ENCODE measurements at places on chromosomes 2 and 18.

- DNase-seq = no peak
These were observed 58.6 kb downstream of the FTCDNL1 start for GRCh38 chr2:199792381-199792780.

GRCh38 chr2:81979086-81979485 lies 1674.5 kb upstream of the LRRTM1 start:
- DNase-seq = no peak

- no peak for DNase-seq
These were observed 463.3 kb downstream of the IRS1 start for GRCh38 chr2:226336283-226336682.

- DNase-seq = no peak
These were observed 94.6 kb downstream of the PHLPP1 start for GRCh38 chr18:62809900-62810299.

- peak; percentile 55 for DNase-seq
These were observed 3.0 kb downstream of the MEIS1 start for GRCh38 chr2:66437691-66438497.

GRCh38 chr18:58417752-58418151 lies 211.1 kb downstream of the ALPK2 start:
- no peak for DNase-seq

- DNase-seq = no peak
These were observed 214.9 kb downstream of the L3MBTL4 start for GRCh38 chr18:6199777-6200176.

DNA sequence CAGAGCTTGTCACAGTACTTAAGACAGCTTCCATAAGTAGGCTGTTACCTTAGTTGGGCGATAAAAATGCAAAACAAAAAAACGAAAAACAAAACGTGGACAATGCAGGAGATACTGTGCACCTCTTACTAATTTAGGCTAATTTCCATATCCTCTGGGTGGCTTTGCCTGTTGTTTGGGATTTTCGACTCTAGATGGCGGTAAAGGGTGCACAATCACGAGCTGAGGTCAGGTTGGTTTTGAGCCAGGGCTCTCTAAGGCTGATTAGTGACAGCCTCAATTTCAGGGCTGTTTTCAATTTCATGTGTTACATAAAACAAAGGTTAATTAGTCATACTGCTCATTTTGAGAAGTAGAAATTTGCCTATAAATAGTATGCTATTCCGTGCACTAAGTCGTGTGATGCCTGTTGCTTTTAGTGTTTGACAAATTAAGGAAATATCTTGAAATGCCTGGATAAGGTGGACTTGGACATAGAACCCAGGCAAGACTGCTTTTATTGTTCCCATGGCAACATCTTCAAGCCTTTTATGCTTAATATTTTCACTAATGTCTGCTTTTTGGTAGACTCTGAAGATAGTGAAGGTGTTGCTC lies 493.1 kb downstream of the SOCS6 start:
- peak; percentile 57 for DNase-seq

GRCh38 chr2:150136401-150136800 lies 351.1 kb downstream of the RND3 start:
- no peak for DNase-seq

- DNase-seq = no peak
These were observed 1472.3 kb upstream of the CELF4 start for GRCh38 chr18:39037925-39038324.

DNA sequence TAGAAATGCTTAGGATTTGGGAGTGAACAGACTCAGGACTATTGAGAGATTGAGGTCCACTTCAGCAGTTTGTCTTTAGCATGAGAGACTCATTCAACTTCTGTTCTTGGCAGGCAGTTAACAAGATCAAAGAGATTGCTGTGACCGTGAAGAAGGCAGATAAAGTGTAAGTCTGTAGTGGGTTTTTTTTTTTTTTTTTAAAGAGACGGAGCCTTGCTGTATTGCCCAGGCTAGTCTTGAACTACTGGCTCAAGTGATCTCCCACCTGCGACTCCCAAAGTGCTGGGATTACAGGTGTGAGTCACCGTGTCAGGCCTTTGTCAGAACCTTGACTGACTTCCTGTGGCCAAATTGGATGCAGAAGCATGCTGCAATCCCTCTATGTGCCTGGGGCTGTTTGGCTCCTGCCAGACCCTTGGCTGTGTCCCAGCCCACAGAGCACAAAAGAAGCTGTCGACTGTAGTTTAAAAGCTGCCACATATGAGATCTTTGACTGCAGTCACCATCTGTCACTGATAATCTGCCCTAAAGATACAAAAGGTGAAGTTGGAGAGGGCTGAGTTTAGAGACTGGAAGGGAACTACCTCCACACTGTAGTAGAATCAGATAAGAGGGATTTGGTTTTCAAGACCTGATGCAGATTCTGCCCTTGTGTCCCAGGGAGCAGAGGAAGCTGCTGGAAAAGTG lies 9.9 kb downstream of the CCT7 start:
- DNase-seq = peak; percentile 74

DNA sequence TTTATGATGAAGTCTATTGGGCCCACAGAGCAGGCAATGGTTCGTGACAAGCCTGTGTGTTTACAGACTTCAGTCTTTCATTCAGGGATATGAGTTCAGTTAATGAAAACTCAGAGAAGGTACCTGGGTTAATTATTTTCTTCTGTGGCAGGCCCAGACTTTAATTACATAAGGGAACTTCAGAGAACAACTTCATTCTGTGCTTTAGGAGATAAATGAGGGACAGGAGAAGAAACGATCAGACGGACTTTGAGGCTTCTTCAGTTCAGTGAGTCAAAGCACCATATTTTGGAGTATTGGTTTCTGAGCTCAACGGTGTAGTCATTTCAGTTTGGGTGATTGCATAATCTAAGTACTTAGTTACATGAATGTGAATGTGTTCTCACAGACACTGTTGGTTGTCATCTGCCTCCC lies 203.0 kb upstream of the KCNJ3 start:
- DNase-seq = no peak

DNA sequence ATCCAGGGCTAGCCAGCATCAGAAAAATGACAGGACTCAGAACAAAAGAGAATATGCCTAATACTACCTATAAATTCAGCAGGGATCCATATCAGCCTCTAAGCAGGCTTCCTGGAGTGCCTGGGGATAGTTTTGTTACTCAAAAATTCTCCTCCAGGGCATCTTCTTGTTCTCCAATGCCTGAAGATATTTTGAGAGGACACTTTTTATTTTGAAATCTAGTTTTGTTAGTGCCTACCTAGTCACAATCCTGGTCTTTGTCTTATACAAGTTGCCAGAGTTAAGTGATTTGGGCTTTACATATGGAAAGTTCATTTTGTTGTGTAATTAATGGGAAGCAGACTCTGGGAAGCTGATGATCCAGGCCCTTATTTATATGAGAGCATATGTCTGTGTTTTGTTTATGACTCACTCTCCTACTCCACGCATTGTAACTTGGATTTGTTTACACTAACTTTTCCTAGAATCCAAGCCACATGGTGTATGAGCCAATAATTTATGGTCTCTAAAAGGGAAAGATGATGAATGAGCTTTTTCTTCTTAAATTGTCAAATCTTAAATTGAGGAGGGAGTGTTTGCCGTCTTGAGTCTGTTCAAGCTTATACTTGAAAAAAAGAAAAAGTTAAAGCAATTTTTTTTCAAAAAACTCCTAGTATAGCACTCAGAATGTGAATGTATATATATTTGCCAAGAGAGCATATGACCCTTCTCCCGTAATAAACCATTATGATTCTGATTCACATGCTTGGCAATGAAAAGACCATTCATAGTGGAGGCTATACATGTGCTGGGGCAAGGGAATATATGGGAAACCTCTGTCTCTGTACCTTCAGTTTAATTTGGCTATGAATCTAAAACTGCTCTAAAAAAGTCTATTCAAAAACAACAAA lies 370.3 kb downstream of the SETBP1 start:
- peak; percentile 12 for DNase-seq

- DNase-seq = no peak
These were observed 1610.4 kb upstream of the ZEB2 start for GRCh38 chr2:146130290-146130689.

GRCh38 chr18:8516371-8517250 lies 92.6 kb upstream of the RAB12 start:
- no peak for DNase-seq

- no peak for DNase-seq
These were observed 60.8 kb downstream of the LIMS1 start for GRCh38 chr2:108594982-108595464.

- no peak for DNase-seq
These were observed 47.6 kb downstream of the KLHL29 start for GRCh38 chr2:23432531-23432930.

DNA sequence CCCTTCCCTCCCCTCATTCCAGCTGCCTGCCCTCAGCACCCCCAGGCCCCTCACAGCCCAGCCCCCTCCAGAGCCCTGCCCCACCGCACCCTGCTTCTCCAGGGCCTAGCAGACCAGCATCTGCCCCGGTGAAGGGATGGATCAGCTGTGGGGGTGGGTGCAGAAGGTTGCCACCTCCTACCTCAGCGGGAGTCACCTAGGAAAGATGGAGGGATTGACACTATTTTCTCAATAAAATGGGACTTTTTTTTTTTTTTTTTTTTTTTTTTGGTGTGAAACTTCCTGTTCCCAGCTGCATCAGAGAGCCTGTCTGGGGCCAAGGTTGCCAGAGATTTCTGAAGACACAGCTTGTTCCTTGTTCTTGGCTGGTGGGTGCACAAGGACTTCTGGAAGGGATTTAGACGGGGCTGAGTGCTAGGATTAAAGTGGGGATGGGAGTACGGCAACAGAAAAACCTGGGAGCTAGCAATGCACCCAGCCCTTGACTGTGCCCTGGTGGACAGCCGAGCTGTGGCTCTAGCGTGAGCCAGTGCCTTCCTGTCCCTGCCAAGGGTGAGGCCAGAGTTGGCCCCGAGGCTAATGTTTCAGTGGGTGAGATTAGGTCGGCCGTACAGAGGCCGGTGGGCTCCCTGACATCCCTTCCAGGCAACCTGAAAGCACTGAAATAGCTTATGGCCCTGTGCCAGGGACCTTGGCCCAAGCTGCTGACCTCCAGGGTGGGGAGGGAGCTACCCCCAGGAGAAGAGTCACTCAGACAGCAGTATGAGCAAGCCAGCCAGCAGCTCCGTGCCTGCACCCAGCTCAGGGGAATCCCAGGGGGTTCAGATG lies 4.6 kb downstream of the B3GNT7 start:
- peak; percentile 88 for DNase-seq

GRCh38 chr18:35513181-35513936 lies 15.6 kb upstream of the INO80C start:
- DNase-seq = no peak

DNA sequence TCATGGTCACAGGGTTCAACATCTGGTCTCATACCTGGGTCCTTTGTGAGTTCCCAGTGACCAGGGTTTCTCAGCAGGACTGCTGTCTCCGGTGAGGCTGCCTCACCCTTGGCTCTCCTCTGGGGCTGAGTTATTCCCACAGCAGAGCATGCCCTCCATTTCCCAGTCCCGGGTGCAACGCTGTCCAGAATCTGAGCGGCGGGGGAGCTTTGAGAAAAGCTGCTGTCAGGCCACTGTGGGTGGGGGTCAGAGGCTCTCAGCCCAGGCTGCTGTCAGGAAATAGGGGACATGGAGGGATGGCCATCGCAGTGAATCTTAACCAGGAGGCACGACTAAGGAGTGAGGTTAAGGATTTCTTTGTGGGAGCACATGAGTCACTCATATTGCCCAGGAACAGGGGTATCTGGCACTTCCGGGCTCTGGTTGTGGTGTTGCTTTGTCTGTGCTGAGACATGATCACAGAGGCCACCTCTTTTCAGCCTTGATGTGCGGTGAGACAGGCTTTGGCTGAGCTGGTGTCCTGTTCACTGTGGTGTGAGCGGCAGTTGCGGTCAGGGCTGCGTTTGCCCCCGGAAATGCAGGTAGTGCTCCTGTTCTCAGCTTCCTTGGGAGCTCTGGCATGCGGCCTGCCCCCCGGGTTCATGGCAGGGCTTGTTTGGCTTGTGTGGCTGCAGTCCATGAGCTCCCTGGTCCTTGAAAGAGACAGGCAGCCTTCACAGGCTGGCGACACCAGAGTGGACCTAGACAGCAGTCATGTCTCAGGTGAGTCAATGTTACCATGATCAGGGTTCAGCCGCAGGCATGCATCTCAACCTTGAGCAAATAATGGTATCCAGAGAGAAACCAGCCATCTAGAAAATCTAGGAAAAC lies 310.7 kb upstream of the MYT1L start:
- peak; percentile 23 for DNase-seq

GRCh38 chr2:101150306-101151145 lies 656 bp downstream of the TBC1D8 start:
- DNase-seq = peak; percentile 78

DNA sequence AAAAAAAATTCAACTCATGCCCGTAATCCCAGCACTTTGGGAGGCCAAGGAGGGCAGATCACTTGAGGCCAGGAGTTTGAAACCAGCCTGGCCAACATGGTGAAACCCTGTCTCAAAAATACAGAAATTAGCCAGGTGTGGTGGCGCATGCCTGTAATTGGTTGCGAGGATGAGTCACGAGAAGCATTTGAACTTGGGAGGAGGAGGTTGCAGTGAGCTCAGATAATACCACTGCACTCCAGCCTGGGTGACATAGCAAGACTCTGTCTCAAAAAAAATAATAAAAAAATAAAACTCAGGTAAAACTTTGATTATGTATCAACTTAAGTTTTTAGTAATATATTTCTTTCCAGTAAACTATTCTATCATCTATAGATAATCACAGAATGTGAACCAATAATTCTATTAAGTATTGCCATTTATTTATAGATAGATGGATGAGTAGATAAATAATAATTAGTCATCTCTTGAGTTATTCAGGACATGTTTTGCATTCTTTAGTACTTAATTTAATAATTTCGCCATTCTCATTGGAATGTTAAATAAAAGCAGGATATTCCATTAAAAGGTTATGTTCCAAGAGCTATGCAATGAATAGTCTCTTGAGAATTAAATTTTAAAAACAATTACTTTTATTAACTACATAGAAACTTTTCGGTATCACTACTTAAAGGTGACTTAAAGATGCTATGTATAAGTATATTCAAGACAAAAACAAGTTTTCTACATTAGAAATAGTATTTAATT lies 48.7 kb downstream of the WDPCP start:
- DNase-seq = no peak

GRCh38 chr2:205428811-205429210 lies 253.5 kb upstream of the NRP2 start:
- DNase-seq = no peak

DNA sequence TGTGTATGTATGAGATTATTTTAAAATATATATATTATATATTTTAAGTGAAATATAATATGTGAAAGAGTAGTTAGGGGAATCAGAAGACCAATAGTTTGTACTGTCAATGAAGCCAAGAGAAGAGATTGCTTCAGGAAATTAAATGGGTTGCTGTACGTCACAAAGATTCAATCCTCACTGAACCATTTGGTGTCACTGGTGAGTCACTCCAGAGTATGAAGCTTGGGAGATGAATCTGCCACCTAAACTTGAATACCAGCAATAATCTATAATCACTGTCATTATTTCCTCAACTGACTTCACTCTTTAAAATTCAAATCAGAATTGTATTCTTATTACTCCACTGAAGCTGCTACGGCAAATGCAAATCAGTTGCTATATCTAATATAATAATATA lies 41.9 kb upstream of the SCN9A start:
- DNase-seq = no peak

DNA sequence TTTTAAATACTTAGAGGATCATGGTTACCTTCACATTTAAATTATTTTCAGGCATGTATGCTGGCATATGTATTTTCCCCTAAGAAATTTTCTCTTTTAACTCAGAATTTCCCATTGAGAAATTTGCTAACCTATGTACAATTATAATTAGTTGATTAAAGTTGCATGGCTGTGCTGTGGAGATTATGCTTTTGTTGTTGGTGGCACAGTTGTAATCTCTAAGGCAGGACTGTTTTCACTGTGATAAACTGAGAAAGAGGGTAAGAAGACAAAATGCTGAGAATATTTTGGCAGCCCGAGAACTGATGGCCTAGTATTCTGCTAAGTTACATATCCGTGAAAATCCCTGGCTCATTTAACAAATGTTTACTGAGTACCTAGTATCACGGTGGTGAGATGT lies 1.4 kb downstream of the VRK2 start:
- no peak for DNase-seq
